Ovary (tissue), 10 donors: ENCODE measurements at places on chromosomes 4 and X. TPM values are rescaled to one million over a fixed set of nuclear protein-coding genes. Genes with fewer than 3 reads are reported as not detected.

GRCh38 chr4:138796761-138797160 lies 218.8 kb upstream of the NOCT start:
- DNase-seq: no peak

Gene GIMD1
- total RNA-seq: not detected

DNA sequence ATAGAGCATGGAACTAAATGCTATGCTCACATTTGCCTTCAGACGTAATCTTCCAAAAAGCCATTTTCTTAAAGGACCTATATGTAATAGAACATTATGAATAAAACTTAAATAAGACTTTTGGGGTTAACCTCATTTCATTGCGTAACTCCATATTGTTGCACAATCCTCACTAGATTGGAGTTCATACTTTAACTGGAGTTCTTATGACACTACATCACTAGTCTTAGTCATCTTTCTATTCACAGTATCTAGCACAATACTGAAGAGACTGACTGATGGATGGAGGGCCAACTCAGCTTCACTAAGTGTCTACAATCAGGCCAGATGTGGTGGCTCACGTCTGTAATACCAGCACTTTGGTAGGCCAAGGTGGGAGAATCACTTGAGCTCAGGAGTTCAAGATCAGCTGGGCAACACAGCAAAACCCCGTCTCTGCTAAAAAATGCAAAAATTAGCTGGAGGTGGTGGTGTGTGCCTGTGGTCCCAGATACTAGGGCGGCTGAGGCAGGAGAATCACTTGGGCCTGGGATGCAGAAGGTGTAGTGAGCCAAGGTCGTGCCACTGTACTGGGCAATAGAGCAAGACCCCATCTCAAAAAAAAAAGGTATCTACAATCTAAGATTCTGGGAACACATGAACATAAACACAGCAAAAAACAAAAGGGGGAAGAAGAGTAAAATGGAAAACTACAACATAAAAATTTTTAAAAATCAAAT lies 80.8 kb upstream of the MAB21L2 start:
- no peak for DNase-seq

DNA sequence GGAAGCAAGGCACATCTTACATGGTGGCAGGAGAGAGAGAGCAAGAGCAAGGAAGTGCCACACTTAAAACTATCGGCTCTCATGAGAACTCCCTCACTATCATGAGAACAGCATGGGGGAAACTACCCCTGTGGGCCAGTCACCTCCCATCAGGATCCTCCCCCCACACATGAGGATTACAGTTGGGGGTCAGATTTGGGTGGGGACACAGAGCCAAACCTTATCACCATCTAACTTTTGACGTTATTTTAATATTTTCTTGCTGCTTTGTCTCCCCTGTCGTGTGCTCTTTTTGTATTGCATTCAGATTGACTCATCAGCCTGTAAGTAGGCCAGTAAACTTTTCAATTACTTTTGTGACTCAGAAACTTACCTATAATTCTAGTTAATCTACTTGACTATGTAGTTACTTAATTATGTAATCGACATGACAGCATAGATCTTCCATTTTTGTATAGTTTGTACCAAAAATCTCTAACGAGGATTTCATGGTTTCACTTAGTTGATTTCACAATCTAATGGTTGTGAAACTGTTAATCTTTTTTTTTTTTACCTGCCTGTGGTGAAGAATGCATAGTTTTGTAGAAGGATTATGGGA lies 18.3 kb downstream of the STIM2 start:
- no peak for DNase-seq

GRCh38 chr4:42715807-42716482 lies 59.0 kb upstream of the ATP8A1 start:
- DNase-seq: no peak

Gene SORBS2
- 27.0 TPM for total RNA-seq

Gene CPLX1
- total RNA-seq: 1.4 TPM

DNA sequence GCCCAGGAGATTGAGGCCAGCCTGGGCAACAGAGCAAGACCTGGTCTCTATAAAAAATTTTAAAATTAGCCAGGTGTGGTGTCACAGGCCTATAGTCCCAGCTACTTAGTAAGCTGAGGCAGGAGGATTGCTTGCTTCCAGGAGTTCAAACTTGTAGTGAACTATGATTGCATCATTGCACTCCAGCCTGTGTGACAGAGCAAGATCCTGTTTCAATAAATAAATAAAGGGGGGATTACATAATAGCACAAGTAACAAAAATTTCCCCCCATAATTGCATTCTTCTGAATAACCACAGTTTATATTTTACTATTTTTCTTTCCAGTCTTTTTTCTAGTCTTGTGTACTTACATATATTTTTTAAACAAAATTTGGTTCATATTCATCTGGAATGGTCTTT lies 135.6 kb downstream of the CHIC2 start:
- DNase-seq: no peak

DNA sequence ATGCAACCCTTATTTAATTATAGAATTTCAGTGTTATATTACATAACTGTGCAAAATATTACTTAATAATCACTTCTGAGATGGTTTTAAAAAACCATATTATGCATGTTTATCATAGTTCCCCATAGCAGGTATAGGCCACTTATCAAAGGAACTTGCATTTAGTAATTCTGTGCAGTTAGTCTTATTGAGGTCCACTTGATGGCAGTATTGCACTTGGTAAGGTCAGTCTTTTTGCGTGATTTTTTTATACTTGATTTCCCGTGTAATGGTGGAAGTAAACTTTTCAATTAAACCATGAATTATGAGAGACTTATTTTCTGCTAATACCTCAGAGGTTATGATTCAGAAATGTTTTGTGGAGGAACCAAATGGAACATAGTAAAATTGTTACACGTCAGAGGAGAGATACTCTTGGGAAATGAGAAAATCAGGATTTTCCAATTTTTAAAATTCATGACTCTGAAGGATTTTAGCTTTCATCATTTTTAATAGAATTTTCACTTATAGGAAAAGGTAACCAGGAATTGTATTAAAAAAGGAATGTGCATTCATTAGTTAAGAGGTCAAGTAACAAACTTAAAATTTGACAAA lies 230.0 kb downstream of the CCSER1 start:
- DNase-seq: no peak

DNA sequence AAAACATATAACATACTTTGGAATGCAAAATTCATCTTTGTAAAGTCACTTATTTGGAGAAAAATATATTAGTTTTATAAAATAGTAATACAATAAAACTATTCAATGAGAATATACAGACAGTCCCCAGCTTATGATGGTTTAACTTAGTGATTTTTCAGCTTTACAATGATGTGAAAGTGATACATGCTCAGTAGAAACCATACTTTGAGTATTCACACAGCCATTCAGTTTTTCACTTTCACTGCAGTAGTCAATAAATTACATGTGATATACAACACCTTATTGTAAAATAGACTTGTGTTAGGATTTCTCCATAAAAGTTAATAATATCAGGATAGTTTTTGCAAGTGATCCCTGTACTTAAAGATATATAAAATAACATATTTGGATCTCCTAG lies 436.0 kb downstream of the CENPC start:
- no peak for DNase-seq

Gene PPP1R3F
- total RNA-seq: 10.0 TPM

Gene GRK4
- 5.5 TPM for total RNA-seq

Gene UGT2B17
- 0.26 TPM for total RNA-seq

DNA sequence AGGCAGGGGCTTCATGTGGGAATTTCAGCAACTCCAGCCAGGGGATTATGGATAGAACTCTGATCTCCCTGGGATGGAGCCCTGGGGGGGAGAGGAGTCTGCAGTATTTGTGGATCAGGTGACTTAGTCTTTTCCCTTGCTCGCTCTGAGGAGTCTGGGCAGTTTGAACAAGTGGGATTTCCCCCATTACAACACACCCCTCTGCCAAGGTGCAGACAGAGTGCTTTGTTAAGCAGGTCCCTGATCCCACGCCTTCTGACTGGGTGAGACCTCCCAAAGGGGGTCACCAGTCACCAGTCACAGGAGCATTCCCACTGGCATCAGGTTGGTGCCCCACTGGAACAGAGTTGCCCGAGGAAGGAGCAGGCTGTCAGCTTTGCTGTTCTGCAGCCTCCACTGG lies 123.9 kb downstream of the LHFPL1 start:
- DNase-seq: no peak

- DNase-seq: no peak
Measured at GRCh38 chr4:143140696-143141095, 44.0 kb upstream of the USP38 start.

DNA sequence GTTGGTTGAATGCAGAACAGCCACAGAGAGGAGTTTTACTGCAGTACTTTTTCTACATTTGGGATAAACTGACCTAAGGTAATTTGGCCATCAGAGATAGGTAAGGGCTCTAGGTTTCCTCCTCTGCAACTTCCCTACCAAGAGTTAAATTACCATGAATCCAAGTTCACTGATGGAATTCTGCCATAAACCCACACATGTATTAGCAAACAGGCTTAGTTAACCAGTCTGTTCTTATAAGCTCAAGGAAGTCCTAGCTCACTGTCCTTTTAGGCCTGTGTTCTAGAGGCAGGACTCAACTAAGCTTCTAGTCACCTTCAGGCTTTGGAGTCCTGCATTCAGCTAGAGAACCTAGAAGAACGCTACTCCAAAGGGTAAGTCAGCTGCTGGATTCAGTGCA lies 4.0 kb downstream of the FAM114A1 start:
- DNase-seq: no peak

Gene OPHN1
- total RNA-seq: 9.2 TPM

Gene MAP3K15
- 1.3 TPM for total RNA-seq

DNA sequence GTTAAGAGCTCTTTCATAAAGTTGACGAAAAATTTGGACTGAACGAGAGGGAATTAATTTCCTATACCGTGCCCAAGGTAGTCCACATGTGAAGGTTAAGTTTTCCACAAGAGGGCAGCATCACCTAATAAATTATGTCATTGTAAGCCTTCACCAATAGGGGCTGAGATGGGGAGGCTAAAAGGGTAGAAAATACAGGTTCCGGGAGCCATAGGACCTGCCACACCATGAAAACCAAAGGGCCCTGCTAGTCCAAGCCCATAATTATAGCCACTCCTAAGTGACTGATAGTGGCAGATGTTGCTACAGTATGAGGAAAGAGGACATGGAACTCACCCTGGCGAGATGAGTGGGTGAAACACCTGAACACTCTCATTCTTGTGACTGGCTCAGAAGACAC lies 122.2 kb downstream of the SHROOM4 start:
- DNase-seq: no peak

DNA sequence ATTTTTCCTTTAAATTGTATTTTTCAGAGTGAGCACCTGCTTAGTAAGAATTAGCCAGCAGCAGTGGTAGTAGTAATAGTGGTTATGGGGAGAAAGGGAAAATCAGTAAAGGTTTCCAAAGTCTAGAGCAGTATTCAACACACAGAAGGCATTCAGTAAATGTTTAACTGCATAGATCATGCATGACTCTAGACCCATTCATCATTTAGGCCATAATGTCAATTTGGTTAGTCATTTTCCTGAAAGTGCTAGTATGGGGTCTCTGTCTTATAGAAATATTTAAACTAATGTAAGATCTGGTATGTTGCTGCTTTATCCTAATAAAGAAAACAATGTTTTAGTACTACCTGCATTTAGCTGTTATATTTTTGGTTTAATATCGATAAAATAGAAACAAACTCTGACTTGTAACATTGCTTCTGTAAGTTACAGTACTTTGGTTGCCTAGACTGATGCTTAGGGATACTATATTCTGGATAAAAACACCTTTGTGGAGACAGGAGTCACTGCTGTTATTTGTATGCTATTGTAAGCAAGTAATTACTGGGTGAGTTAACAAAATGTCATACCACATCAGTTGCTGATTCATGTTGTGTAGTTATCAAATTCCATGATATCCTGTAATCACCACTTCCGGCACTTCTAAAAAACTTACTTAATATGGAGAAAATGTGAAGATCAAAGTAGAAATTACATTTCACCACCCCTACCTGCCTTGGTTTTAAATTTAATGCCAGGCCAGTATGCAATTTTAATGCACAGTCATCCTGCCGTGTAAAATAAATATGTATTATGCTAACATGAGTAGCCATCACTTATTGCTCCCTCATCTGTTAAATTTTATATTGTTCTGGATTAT lies 115.8 kb upstream of the BMPR1B start:
- no peak for DNase-seq

DNA sequence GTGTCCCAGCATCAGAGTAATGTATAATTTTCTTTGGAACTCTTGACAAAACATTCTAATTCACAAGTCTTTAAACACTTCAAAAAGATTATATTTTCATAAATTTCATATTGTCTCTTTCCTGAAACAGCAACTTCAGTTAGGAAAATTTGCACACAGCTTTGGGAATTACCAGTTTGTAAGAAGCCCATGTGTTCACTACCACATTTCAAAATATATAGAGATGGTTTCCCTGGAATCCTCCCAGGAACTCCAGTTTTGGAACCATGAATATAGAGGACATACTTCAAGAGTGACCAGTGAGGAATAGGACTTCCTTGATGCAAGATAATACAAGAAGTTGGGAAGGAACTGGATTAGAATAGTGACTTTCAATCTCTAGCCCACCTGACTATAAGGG lies 28.7 kb upstream of the HPGDS start:
- no peak for DNase-seq

GRCh38 chrX:106177982-106178321 lies 9.8 kb downstream of the PWWP3B start:
- DNase-seq: no peak

Gene GAGE1
- total RNA-seq: not detected

Gene ABCG2
- total RNA-seq: 6.4 TPM

Gene KCTD8
- 5.5 TPM for total RNA-seq

Gene RADX
- 9.5 TPM for total RNA-seq

Gene XAGE2
- total RNA-seq: not detected

- DNase-seq: peak; percentile 23
Measured at GRCh38 chrX:67544281-67545035, 637 bp downstream of the AR start.

Gene CSAG2
- not detected for total RNA-seq

Gene JCHAIN
- 8.4 TPM for total RNA-seq

- DNase-seq: no peak
Measured at GRCh38 chr4:11338956-11339782, 89.5 kb downstream of the HS3ST1 start.

DNA sequence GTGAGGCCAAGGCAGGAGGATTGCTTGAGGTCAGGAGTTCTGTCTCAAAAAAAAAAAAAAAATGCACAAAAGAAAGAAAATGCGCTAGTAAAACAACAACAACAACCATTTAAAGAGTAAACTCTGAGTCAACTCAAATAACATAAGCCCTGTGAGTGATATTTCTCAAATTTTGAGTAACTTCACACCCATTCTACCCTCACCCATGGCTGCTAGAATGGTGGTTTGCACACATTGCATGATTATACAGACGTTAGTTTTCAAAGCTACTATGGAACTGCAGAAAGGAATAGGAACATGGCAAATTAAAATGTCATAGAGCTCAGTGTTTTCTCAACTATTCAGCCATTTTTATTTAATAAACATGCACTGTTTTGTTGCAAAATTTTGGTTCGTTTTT lies 145.9 kb downstream of the OPHN1 start:
- no peak for DNase-seq

DNA sequence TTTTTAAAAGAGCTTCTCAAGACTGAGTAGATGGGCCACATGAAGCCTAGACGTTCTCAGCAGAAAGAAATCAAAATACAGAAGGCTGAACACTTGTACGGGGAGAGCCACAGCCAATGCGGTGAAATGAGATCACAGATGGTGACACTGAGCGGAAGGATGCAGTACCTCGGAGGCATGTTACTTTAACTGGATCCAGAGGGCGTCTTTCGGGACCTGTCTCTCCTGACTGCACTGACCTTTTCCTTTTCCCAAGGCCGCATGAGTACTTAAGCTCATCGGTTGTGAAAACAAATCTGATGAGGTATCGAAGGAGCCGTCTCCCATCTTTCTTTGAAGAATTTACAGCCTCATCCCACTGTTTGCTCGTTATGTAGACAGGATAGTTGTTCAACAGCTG lies 32.6 kb downstream of the BEND4 start:
- DNase-seq: no peak
